ENCODE measurements at places on chromosomes 4 and X.

GRCh38 chr4:78542373-78542772 lies 9.2 kb upstream of the ANXA3 start:
- DNase-seq, result no peak

- no peak for DNase-seq
These were observed 64.1 kb upstream of the LAS1L start for GRCh38 chrX:65598559-65599147.

GRCh38 chr4:15201782-15202181 lies 199.5 kb downstream of the CPEB2 start:
- no peak for DNase-seq

GRCh38 chrX:57074458-57074857 lies 46.9 kb downstream of the SPIN2B start:
- DNase-seq, result no peak

DNA sequence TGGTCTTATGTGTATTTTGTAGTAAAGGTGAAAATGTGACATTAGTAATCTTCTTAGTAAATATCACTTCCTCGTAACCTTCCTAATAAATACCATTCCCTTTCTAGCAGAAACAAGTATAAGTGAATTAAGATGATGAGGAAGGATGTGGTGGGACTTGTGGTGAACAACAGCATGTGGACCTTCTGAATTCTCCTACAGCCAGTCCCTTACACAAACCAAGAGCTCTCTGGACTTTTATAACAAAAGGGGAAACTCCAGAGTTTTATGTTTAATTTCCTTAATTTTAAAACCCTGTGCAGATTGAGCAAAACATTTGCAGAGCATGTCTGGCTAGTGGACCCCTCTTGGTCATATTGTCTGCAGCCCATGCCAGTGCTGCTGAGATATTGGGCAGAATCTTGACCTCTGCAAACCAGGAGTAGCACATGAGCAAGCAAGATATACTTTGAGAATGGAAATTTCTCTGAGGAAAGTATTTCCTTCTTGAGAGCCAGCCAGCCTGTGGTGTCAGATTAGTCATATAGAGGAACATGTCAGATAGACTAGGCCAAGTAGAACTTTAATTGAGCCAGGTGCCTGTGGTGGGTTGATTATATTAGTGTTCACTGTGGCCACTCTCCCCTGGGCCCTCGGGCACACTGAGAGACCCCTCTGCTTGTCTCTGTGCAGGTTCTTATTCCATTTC lies 328.2 kb downstream of the DKK2 start:
- DNase-seq, result no peak
